ENCODE measurements at places on chromosomes 12 and 14. TPM values are rescaled to one million over a fixed set of nuclear protein-coding genes. Genes with fewer than 3 reads are reported as not detected.

GRCh38 chr12:27777141-27777540, 2.9 kb upstream of the KLHL42 start:
- H3K27ac ChIP-seq: no peak overlapping the region
- H3K36me3 ChIP-seq: no peaks in the 10 kb centered on the region
- peaks cover 17% of the 10 kb centered on the region for H3K4me1 ChIP-seq
- H3K4me3 ChIP-seq: no peak overlapping the region

DNA sequence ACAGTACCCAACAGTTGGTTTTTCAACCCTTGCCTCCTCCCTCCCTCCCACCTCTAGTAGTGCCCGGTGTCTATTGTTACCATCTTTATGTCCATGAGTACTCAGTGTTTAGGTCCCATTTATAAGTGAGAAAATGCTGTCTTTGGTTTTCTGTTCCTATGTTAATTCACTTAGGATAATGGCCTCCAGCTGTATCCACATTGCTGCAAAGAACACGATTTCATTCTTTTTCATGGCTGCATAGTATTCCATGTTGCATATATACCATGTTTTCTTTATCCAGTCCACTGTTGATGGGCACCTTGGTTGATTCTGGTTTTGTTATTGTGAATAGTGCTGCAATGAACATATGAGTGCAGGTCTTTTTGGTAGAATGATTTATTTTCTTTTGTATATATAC, 631.3 kb downstream of the MED13L start:
- no peak overlapping the region for H3K4me3 ChIP-seq
- no peak for DNase-seq
- H3K36me3 ChIP-seq: peaks cover 5% of the 10 kb centered on the region
- no peak overlapping the region for H3K27ac ChIP-seq
- H3K27me3 ChIP-seq: peaks cover 17% of the 10 kb centered on the region
- no peaks in the 10 kb centered on the region for H3K4me1 ChIP-seq

GARIN6 gene
- total RNA-seq: not detected

- H3K27me3 ChIP-seq: no peaks in the 10 kb centered on the region
- H3K4me1 ChIP-seq: no peaks in the 10 kb centered on the region
- H3K4me3 ChIP-seq: no peak overlapping the region
- H3K27ac ChIP-seq: no peak overlapping the region
- no peak for DNase-seq
Measured at GRCh38 chr12:43501703-43502102, 50.3 kb downstream of the ADAMTS20 start.

GRCh38 chr12:100953677-100954076, 159.1 kb downstream of the ANO4 start:
- no peaks in the 10 kb centered on the region for H3K4me1 ChIP-seq
- H3K27ac ChIP-seq: no peak overlapping the region
- H3K4me3 ChIP-seq: no peak overlapping the region

DNA sequence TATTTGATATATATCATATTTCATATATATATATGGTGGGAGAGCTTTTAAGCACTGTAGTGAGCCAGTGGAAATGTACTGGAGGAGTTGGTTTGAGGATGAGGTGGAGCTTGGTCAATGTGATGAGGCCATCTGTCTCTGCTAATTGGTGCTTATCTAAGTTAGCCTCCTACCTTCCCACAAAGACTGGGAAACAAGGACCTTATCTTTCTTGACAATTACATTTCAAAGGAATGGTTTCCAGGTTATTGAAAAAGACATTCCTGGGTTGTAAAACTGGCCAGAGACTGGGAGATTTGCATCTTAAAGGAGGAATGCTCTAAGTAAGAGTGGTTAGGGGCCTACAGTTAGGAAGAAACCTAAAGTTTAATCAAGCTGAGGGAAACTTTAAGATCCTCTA, 212.8 kb upstream of the SYT1 start:
- H3K27me3 ChIP-seq: no peaks in the 10 kb centered on the region
- no peaks in the 10 kb centered on the region for H3K4me1 ChIP-seq
- H3K27ac ChIP-seq: no peak overlapping the region
- DNase-seq: no peak

TSPAN19 gene
- not detected for total RNA-seq

CCDC175 gene
- total RNA-seq: not detected

DNA sequence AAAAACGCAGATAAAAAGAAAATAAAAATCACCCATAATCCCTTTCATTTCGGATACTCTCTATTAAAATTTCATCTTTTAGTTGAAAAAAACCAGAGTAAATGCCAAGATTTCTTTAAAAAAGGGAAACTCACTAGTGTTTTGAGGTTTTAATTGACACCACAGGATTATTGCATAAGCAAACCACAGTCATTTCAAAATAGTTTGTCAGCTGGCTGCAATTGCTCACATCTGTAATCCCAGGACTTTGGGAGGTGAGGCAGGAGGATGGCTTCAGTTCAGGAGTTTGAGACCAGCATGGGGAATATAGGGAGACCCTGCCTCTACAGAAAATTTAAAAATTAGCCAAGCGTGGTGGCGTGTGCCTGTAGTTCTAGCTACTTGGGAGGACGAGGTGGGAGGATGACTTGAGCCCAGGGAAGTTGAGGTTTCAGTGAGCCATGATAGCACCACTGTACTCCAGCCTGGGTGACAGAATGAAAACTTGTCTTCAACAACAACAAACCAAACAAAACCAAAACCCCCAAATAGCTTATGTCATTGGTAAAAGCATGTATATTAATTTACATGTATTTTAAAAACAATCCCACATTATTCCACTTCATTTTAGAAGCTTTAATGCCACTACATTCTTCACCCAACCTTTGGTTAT, 48.8 kb downstream of the SYNE2 start:
- H3K36me3 ChIP-seq: peaks cover 8% of the 10 kb centered on the region
- no peak overlapping the region for H3K27ac ChIP-seq
- peaks cover 72% of the 10 kb centered on the region for H3K4me1 ChIP-seq
- H3K27me3 ChIP-seq: no peaks in the 10 kb centered on the region

DNA sequence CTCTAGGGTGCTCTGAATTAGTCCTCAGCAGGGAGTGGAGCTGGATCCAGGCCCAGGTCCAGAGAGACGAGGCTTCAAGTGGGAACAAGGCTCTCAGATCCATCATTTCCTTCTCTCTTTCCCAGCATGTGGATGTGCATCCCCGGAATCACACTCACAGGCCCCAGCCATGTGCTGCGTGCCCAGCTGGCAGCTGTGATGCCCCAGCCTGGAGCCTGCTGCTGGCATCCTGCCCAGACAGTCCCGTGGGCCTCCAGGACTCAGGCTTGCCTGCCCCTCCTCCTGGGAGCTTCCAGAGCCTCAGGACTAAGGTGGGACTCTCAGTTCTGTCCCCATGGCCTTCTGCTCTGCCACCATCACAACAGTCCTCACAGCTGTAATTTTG, 6.2 kb upstream of the KRT84 start:
- H3K36me3 ChIP-seq: no peaks in the 10 kb centered on the region
- H3K4me1 ChIP-seq: no peaks in the 10 kb centered on the region
- no peak for DNase-seq

DNA sequence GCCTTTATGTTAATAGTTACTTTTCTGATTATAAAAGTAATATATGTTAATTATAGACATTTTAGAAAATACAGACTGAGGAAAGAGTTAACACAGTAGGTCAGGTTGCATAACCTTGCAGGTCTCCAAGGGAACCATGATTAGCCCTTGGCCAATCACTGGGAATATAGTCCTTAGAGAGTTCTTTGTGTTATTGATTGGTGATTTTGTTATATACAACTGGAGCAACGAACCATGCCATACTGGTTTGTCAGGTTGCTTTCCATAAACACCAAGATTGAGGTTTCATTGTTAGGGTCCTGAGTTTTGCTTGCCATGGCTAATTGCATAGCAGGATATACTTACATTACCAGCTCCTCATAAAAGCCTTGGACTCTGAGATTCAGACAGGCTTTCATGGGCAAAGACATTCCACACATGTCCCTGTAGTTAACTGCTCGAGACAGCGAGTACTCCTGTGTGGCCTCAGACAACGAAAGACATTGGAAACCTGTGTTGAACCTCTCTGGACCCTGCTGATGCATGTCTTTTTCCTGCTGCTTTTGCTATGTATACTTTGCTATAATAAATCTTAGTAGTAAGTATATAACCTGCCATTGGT, 33.7 kb downstream of the MAPK1IP1L start:
- H3K27me3 ChIP-seq: peaks cover 4% of the 10 kb centered on the region
- no peaks in the 10 kb centered on the region for H3K36me3 ChIP-seq
- no peak overlapping the region for H3K27ac ChIP-seq
- no peaks in the 10 kb centered on the region for H3K4me1 ChIP-seq
- H3K4me3 ChIP-seq: no peak overlapping the region
- no peak for DNase-seq

DNA sequence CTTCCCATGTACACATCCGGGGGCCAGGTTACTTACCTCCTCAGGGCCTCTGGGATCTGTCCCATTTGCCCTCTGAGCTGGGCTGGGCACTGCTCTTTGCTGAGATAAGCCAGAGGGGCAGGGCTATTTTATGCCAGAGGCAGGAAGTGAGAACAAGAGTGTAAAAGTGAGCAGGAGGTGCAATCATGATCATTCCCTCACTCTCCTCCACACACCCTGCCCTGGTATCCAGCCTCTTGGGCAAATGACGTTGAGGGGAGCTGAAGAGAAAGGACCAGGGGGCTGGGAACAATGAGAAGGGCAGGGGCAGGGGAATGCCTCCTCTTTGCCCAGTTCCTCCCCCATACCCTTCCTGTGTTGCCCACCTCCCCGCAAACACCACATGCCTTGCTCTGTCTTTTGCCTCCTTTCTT, 4.2 kb downstream of the LPAR5 start:
- H3K4me3 ChIP-seq: peak overlapping the region; percentile 95
- no peaks in the 10 kb centered on the region for H3K36me3 ChIP-seq
- peaks cover 86% of the 10 kb centered on the region for H3K4me1 ChIP-seq
- no peaks in the 10 kb centered on the region for H3K27me3 ChIP-seq

KRT78 gene
- total RNA-seq: not detected

- no peak for DNase-seq
- peaks cover 5% of the 10 kb centered on the region for H3K4me1 ChIP-seq
Measured at GRCh38 chr12:10705655-10706054, 17.5 kb downstream of the YBX3 start.

DNA sequence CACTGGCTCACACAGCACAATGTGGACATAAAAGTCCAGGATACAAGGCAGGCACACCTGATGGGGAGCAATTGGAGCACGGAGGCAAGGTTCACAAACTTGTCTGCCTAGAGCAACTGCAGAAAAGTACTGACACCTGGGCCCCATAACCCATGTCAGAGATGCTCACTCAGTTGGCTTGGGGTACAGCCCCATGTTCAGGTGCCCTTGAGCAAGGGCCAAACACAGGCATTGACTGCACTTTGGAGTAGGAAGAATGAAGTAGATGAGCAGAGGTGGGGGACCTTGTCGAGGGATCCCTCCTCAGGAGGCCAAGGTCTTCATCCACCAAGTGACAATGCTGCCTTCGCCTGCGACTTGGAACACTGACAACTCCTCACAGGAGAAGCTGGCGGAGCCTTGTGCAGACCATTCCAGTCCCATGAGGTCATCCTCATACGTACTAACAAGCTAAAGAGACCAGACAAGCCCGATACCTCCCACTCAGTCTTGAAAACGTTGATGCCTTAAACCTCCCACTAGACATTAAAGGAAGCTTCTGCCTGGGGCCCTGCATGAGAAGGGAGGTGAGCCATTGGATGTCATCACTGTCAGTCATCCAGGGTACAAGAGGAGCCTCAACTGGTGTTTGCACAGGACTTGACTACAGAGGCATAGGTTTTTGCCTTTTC, 42.5 kb upstream of the C14orf180 start:
- no peaks in the 10 kb centered on the region for H3K4me1 ChIP-seq
- H3K4me3 ChIP-seq: no peak overlapping the region
- H3K27me3 ChIP-seq: peaks cover 9% of the 10 kb centered on the region
- peaks cover 11% of the 10 kb centered on the region for H3K36me3 ChIP-seq

- no peak overlapping the region for H3K4me3 ChIP-seq
- no peak overlapping the region for H3K27ac ChIP-seq
- peaks cover 14% of the 10 kb centered on the region for H3K4me1 ChIP-seq
- H3K36me3 ChIP-seq: no peaks in the 10 kb centered on the region
- H3K27me3 ChIP-seq: no peaks in the 10 kb centered on the region
Measured at GRCh38 chr14:50333014-50333509, 20.9 kb downstream of the DMAC2L start.

- no peak for DNase-seq
- no peaks in the 10 kb centered on the region for H3K4me1 ChIP-seq
- peaks cover 1% of the 10 kb centered on the region for H3K27me3 ChIP-seq
- no peaks in the 10 kb centered on the region for H3K36me3 ChIP-seq
Measured at GRCh38 chr12:23006413-23006812, 381.4 kb downstream of the ETNK1 start.

All from naive thymus-derived CD8-positive, alpha-beta T cell (primary cell).